ENCODE measurements at places on chromosomes 6 and 20. TPM values are rescaled to one million over a fixed set of nuclear protein-coding genes. Genes with fewer than 3 reads are reported as not detected.

- DNase-seq = no peak
These were observed 32.0 kb upstream of the AKAP7 start for GRCh38 chr6:131103296-131103695.

GRCh38 chr6:150195996-150196417, 53.2 kb downstream of the PPP1R14C start:
- no peak for DNase-seq

DNA sequence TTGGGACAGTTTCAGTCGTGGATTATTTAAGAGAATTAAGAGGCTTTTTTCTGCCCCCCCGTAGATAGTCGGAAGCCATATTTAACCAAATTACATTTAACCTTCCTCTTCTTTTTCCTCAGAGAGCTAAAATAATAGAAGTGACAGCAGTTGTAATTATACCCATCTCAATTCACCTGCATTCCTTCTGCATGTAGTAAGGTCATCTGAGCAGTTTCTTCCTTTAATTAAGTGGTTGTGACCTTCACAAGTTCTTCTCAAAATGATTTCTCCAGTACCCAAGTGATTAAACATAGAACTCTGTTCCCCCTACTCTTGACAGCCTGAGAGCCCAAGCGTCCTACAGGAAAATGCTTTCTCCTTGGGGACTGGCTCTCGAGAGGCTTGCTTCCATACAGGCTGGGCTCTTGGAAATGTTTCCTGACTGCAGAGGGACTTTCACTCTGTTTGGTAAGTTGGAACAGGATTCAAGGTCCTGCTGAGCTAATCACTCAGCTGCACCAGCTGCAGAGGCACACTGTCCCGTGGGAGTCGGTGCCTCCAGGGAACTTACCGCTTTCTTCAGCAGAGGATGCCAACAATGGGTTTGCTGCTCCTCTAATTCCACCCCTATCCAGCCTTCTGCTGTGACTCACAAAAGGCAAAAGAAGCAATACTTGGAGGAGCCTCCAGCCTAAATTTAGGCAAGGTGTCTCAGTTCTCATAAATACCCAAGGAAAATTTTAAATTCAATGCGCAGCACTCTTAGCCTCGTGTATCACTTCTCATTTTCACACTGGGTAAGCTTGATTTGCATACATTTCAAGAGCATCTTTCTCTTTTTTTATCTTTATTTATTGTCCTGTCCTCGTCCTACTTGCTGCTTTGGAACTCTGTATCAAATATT, 414.9 kb downstream of the KIF16B start:
- no peak for DNase-seq

LY6G5C gene
- 4.6 TPM for total RNA-seq

- no peak for DNase-seq
These were observed 55.9 kb upstream of the TASP1 start for GRCh38 chr20:13694420-13695150.

CALHM6 gene
- total RNA-seq = 9.7 TPM

MYL9 gene
- total RNA-seq = 4.0 TPM

GRCh38 chr20:50415516-50416268, 94.5 kb upstream of the PTPN1 start:
- DNase-seq = no peak

ISM1 gene
- total RNA-seq = 3.9 TPM

MRPL2 gene
- 76.6 TPM for total RNA-seq

SPTLC3 gene
- total RNA-seq = 0.68 TPM

TRAPPC3L gene
- total RNA-seq = not detected

ATP6V1G2 gene
- total RNA-seq = 0.82 TPM

GRCh38 chr20:51134405-51134804, 111.5 kb upstream of the KCNG1 start:
- no peak for DNase-seq

CLVS2 gene
- not detected for total RNA-seq

DNA sequence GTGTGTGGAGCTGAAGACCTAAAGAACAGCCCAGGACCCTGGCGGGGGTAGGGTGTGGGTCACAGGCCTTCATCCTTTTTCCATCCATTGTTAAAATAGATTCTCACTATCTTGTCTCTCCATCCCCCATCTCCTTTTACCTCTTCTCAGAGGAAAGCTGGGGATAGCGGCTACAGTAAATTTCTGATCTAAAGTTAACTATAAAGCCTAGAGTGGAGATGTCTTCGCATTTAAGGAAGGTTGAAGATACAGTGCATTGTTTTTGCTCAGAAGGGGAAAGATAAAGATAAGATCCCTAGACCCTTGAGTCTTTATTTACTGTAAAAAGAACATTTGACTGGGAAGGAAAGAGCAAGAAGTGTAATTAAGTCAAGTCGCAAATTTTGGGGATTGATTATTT, 8.6 kb downstream of the FOXA2 start:
- DNase-seq = no peak
